ENCODE measurements at places on chromosomes 11 and 22.

- DNase-seq = no peak
Observed at GRCh38 chr11:19558189-19558986, 154.2 kb upstream of the NAV2 start.

DNA sequence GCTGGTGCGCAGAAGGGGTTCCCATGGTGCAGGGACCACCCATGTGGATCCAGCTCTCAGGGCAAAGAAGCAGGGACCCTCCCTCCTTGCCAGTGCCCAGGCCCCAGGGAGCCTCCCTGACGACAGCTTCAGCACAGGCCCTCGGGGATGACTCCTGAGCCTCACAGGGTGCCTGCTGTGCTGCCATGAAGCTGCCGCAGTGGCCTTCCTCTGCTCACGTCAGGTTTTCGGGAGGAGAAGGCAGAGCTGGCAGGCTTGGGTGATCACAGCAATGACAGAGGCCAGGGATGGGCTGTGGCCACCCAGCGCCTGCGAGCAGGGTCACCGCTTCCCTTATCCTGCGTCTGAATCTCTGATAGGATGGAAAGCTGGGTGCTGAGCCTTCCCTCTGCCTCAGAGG, 276.2 kb downstream of the BRD1 start:
- no peak for DNase-seq

- no peak for DNase-seq
Observed at GRCh38 chr11:35412285-35412684, 7.1 kb downstream of the SLC1A2 start.

DNA sequence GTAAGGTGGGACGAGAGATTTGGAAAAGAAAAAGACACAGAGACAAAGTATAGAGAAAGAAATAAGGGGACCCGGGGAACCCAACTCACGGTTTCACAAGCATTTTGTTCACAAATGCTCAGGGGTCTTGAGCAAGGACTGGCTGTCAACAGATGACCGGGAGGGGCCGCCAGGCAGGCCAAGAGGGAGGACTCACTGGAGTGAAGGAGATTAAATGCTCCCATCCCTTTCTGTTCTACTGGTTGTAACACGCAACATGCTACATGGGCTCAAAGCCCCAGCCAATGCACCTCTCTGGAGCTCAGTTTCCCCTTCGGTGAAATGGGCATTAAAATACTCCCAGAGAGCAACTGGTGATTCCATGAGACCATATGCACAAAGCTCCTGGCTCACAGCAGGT, 13.4 kb downstream of the SHANK2 start:
- DNase-seq = no peak

GRCh38 chr22:32880893-32881596, 79.5 kb downstream of the TIMP3 start:
- DNase-seq = no peak

GRCh38 chr11:38968951-38969350, 2370.9 kb upstream of the RAG2 start:
- no peak for DNase-seq

DNA sequence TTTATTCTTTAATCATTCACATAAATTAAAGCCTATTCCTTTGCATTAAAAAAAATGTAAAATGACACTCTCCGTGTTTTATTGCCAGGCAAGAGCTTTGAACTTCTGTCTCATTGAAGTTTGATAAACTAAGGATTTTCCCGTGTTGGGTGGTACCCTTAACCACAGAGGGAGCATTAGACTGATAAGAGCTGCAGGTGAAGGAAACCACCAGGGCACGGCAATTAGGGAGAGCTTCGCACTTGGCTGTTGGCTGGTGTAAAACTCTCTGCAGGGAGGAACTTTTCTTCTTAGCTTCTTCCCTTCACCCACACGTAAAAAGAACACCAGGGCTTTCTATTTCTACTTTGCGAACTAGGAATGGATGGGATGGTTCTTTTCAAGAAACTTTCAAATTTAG, 47.0 kb downstream of the CSTPP1 start:
- no peak for DNase-seq

- no peak for DNase-seq
Observed at GRCh38 chr22:34950489-34950888, 115.5 kb upstream of the ISX start.

GRCh38 chr11:116173941-116174911, 598.6 kb downstream of the BUD13 start:
- DNase-seq = no peak

DNA sequence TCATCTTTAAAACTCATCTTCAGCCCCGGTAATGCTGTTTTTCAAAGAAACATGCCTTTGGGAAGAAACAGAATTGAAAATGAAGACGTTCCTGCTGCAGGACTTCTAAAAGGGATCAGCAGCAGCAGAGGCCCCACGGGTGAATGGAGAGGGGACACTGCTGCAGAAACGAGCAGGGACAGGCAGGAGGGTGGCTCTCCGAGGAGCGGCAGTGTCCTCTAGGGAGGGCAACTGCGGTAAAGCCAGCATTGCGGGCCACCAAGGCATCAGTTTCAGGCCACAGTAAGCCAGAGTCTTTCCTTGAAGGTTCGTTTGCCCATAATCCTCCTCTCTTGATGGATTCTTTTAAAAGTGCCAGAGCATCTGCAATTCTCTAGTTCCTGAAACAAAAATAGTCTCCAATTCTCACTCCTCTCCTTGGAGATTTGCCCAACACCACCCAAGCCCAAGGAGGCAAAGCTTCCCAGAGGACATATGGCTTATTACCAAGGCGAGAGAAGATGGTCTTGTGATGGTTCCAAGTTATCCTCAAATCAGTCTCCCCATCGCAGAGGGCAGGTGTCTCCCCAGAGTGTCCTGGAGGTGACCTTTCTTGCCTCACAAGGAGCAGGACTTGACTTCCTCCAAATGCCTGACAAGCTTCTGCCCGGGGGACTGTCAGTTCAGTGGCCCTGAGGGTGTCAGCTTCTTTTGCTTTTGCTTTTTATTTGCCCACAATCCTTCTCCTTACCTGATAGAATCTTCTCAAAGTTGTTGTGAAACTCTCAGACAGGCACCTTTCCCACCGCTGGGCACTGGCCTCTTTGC, 341.1 kb upstream of the B3GAT1 start:
- no peak for DNase-seq

- DNase-seq = no peak
Observed at GRCh38 chr11:134441281-134441680, 29.2 kb upstream of the B3GAT1 start.

DNA sequence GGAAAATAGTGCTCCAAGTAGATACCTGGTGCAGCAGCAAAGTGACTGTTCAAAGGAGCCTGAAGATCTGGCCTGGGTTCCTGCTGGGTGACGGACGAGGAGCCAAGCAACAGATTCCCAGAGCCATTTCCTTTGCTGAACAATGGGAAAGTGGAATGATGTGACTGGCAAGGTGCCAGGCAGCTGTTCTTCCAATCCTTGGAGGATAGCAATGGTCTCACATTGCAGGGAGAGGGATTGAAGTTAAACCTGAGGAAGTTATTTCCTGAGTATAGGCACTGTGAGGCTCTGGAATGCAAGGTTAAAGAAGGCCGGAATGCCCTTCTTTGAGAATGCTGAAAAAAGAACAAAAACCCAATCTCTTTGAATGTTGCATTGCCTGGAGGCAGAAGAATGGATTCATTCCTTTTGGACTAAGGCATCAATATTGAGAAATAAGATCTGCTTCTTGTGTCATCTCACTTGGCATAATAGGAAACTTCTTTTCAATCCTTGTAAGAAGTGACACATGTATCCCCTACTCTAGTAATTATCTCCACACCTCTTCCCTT, 223.8 kb downstream of the BLID start:
- peak; percentile 77 for DNase-seq

GRCh38 chr11:78201096-78201818, 12.5 kb downstream of the USP35 start:
- no peak for DNase-seq

- no peak for DNase-seq
Observed at GRCh38 chr22:39247361-39247760, 2.6 kb upstream of the PDGFB start.

DNA sequence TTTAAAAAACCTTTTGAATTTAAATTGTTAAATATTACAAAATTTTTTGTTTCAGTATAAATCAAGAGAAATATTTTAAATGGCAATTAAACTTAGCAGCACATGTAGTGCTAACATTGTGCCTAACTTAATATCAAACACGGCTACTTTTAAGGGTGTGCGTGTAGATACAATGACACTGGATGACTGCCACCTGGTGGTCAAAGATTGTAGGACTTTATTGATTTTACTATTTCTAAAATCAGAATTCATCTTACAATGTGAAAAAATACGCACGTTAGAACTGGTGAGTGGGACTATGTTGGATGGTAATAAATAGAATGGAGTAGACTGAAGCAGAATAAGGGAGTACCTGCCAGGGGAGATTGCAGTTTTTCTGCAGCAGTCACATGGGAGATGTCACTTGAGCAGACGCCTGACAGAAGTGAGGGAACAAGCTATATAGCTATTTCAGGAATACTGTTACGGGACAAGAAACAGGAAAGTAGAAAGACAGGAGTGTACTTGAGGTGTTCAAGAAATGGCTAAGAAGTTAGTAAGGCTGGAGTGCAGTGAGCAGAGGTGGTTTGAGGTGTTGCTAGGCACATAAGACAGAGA, 52.9 kb downstream of the UVRAG start:
- peak; percentile 9 for DNase-seq

DNA sequence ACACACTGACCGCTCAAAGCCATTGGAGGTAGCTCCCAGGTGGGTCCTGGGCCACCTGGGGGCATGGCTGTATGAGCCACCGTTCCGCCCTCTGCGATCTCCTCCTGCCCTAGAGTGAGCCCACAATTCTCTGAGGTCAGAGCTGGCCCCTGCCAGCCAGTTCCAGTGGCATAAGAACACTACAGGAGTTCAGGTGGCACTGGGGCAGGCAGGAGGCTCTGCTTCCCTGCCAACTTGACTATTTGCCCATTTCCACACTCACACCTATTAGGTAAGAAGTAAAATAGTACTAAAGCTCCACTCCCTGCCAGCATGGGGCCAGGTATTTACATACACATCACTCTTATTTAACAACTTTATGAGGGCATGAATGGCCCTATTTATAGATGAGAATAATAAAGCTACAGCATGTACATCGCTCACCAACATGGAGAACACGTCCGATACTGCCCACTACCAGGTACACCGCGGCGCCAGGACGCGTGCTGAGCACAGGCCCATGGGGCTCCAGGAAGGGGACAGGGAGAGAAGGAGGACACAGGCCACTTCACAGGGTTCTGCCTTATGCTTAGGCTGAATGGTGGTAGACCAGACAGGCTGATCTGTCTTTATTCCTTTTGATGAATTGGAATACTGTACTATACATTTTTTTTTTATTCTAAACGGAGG, 26.2 kb downstream of the PISD start:
- DNase-seq = no peak

GRCh38 chr11:15212876-15213275, 98.2 kb downstream of the INSC start:
- DNase-seq = no peak

GRCh38 chr11:76807206-76807875, 24.2 kb downstream of the TSKU start:
- peak; percentile 77 for DNase-seq

DNA sequence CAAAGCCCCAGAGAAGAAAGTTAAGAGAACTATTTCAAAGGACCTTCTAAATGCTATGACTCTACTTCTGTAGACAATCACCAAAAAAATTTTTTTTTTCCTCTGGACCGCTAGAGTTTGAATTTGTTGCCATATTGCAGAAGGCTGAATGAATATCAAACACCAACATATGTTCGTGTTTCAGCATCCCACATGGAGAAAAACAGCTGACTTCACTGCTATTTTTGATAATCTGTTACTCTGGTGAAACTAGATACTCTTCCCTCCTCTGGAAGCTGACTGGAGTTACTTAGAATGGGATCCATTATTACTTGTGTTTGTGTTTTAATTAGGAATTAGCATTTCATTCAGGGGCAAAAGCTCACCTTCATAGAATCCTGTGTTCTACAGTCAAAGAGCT, 447.0 kb downstream of the AASDHPPT start:
- no peak for DNase-seq

DNA sequence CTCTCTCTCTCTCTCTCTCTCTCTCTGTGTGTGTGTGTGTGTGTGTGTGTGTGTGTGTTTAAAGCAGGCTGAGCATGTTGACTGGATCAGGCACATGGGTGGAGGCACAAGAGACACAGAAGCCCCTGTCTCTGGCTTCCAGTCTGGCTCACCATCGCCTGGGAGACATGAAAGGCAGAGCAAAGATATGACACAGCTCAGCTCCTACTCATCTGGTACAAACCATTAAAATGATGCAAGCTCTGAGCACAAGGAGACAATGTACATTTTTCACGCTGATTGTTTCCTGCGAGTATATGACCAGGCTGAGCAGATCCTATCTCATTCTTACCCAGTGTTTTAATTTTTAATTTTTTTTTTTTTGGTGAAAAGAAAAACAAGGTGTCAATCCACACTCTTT, 9.5 kb downstream of the SLC6A5 start:
- no peak for DNase-seq

DNA sequence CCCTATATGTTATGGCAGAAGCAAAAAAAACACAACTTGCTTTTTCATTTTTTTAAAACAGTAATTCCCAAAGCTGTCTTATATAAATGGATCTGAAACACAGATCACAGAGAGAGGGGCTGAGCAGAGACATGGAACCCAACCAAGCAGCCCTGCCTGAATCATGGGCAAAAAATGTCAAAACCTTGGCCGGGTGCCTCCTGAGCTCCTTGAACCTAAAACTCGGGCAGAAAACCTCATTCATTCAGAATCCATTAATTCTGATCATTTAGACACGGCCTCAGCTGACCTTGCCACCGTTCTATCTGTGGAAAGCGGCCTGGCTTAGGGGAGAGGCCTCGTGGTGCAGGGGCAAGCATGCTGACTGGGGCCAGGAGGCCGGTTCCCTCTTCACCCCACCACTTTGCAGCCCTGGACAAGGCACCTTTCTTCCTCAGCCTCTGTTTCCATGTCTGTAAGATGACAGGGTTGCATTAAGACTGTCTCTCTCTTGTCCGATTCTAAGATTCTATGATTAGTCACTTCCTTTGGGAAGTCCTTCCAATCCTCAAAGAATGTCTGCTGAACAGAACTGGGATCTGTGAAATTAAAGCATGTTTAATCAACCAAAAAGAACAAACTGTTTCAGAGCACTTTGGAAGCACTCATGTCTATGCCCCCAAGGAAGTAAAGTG, 26.0 kb downstream of the TENM4 start:
- DNase-seq = no peak

GRCh38 chr11:9038541-9038940, 34.7 kb upstream of the NRIP3 start:
- no peak for DNase-seq

DNA sequence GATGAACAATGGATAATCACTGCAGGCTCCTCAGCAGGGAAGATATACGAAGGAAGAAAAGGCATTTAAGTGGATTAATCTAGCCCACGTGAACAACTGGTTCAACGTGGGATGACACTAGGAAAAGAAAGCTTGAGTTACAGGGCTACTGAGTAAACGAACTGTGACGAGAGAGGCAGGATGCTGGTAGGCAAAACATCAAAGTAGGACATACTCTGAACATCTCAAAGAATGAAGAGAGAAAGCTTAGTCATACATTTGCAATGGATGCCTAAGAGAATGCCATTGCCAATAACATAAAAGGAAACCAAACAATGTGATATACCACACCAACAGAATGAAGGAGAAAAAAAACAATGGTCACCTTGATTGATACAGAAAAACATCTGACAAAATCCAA, 12.9 kb downstream of the USP28 start:
- peak; percentile 38 for DNase-seq

GRCh38 chr11:16612566-16613261, 125.7 kb upstream of the C11orf58 start:
- no peak for DNase-seq
